ENCODE measurements at places on chromosomes 2 and 18.

- no peak for DNase-seq
Observed at GRCh38 chr18:58980991-58981390, 116.3 kb downstream of the ZNF532 start.

- no peak for DNase-seq
Observed at GRCh38 chr2:27125104-27125503, 1.5 kb downstream of the ABHD1 start.

DNA sequence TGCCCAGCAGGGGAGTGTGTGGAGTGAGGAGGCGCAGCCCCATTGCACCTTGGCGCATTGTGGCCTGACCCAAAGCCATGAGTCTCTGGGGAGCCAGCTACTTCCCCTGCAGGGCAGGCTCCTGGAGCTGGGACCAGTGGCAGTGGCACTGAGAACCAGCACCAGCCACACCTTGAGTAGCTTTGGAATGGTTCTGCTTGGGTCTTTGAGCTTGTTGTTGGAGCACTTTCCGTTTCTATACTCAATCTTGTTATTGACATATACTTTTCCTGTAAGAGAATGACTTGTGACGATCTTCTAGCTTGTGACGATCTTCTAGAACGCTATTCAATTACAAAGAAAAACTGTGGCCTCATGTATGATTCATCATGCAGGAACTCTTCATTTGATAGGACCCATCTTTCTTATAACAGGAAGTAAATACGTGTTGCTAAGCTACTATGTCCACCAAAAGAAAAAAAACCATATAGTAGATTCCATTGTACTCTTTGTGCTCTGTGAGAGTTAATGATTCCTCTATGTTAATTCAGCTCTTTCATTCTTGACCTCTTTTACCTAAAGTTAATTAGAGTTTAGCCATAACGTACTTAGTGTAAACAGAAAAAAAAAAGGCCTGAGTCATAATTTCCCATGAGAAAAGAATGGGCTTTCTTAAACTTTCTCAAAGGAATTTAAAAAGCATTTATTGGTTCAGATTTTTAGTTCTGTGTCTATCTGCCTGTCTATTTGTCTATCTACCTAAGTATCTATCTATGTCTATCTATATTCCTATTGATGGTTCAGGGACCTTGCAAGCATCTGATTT is 113.1 kb downstream of the GATA6 start:
- peak; percentile 15 for DNase-seq

GRCh38 chr2:100105678-100106054 is 36.7 kb downstream of the AFF3 start:
- no peak for DNase-seq
